ENCODE measurements at places on chromosomes 5 and 9.
A peak's percentile ranks its signal among the peaks of the same experiment; 100 is the strongest.

GRCh38 chr9:86349271-86349670 is 4.9 kb downstream of the TUT7 start:
- DNase-seq, result no peak

DNA sequence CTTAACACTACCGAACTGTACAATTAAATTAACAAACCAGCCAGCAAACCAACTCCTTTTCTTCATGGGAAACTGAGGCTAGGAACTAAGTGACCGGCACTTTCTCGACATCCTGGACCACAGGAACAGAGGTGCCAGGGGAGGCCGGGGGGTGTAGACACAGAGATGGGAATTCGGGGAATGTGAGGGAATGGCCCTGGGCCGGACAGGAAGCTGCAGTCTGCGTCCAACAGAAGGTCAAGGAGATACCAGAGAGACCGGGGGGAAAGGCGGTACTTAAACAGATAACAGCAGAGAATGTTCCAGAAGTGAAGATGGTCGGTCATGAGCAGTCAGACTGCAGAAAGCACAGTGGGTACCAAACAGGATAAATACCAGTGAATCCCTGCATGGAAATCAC is 40.3 kb downstream of the DBH start:
- DNase-seq, result no peak

DNA sequence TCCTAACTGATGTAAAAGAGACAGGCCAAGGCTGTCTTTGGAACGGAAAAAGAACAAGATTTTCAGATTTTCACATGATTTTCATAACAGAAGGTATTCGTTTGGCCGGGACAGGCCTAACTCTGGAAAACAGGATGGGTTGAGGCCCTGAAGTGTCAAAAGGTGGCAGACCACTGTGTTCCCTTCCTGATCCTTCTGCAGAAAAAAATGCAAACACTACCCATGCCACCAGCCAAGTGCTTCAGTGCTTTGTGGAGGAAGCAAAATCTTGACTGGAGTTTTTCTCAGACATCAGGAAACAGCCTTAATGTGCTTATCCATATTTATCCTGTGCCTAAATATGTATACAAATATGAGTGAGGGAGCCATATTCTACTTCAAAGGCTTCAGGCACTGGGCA is 113.5 kb upstream of the IL6ST start:
- no peak for DNase-seq

DNA sequence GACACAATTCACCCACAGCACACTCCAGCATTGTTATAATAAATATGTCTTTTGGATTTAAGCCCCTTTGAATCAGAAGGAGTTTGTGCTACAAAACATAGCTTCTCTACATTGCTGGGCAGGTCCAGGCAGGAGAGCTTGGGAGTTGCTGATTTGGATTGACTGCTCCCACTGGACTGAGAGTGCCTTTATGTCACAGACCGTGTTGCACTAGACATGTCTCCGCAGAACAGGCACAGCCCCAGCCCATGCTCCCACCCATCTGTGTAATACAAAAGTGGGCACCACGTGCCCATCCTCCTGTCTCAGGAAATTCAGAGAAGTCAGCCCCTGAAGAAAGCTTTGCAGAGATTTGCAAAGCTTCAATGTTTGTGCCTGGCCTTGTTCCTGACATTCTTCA is 117.1 kb downstream of the MED10 start:
- no peak for DNase-seq

GRCh38 chr5:116756531-116756930 is 181.9 kb upstream of the SEMA6A start:
- DNase-seq, result no peak

DNA sequence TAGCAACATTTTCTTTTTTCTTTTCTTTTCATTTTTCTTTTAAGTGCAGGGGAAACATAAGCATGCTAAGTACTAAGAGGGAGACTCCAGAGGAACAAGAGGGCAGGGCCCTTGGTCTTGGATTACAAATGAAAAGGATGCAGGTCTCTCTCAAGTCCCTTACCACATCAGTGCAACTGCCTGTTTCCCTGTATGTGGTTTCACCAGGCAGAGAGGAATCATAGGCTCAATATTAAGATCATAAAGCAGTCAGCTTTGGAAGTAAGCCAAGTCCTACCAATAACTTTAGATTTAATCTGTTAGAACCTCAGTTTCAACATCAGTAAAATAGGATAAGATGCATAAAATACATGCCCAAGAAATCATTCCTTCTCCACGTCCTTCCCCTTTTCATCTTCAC is 422.7 kb upstream of the PAPPA start:
- DNase-seq, result no peak

GRCh38 chr5:157912621-157913325 is 53.8 kb upstream of the CLINT1 start:
- DNase-seq, result no peak

- no peak for DNase-seq
Observed at GRCh38 chr5:18043344-18043743, 409.1 kb downstream of the TAF11L14 start.

DNA sequence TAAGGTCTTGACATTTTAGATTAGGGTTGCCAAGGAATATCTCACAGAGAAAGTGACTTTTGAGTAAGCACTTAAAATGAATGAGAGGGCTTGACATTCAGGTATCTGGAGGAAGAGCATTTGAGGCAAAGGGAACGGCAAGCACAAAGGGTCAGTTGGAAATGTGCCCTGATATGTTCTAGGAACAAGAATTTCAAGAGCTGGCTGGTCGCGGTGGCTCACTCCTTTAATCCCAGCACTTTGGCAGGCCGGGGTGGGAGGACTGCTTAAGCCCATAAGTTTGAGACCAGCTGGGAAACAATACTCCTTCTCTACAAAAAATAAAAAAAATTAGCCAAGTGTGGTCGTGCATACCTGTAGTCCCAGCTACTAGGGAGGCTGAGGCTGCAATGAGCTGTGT is 16.5 kb downstream of the KIAA1958 start:
- DNase-seq, result no peak

DNA sequence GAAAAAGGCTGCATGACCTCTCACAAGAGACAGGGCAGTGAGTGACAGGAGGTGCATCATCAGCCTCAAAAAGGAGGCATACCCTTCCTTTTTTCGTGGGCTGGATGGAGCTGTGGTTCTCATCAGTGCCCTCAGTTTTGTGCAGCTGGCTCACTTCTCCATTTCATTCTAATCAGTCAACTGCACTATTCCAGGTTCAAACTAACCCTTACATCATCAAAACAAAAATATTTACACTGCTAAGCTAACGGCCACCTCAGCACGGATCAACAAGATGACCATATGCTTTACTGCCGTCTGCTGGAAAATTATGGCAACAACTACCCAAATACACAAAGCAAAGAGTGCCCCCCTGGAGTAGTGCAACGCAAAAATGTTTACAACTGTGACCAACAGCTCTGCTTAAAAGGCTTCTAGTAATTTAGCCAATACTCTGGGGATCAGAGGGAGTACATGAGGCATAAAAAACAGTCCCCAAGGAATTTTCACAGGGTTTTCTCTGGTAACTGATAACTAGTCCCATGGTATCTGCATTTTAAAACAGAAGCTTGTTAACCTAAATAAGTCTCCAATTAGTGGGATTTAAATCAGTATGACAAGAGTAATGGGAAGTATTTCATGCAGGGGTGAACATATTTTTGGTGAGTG is 10.8 kb downstream of the KCNV2 start:
- peak; percentile 27 for DNase-seq

DNA sequence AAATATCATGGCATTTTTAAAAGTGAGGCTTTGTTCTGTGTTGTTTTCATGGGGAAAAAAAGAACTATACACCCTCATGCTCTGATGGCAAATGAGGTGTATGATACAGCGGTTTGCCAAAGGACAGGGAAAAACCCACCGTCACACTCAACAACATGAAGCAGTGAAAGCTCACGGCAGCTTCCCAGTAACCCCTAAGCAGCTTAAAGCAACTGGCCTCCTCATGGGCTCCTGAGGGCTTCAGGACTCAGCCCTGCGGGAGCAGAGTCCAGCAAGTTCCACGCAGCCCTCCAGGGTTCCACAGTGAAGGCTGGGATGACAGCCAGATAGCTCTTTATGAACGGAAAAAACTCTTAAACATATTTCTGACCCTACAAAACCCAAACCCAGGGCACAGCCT is 12.9 kb downstream of the BARHL1 start:
- DNase-seq, result no peak

DNA sequence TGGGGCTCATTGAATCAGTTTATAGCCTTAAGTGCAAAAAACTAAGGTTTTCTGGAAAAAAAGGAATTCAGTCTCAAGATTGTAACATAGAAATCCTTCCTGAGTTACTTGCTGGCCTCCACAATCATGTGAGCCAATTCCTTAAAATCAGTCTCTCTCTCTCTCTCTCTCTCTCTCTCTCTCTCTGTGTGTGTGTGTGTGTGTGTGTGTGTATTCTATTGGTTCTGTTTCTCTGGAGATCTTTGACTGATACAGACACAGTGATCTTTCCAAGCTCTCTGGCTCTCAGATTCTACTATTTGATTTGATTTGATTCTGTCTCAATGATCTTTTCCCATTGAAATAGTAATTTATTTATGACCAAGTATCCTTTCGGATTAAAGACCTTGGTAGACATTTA is 74.6 kb downstream of the CFAP95 start:
- no peak for DNase-seq

DNA sequence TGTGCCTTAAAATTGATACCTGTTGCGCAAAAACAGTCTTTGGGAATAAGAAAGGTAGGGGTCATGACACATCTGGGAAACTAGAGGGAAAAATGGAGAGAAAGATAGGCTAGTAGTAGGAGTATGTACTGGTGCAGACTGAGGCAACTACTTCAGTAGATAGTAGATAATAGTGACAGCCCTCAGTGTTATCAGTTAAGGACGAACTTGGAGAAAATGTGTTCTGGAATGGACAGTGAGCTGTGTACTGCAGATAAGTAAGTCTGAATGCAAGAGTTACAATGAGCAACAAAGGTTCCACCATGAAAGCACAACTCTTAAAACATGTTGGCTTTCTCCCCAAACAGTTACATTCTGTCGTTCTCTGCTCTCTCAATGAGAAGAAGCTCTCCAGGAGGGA is 6.5 kb upstream of the INSL6 start:
- DNase-seq, result no peak
